ENCODE measurements at places on chromosomes 5 and 9. TPM values are rescaled to one million over a fixed set of nuclear protein-coding genes. Genes with fewer than 3 reads are reported as not detected.

DNA sequence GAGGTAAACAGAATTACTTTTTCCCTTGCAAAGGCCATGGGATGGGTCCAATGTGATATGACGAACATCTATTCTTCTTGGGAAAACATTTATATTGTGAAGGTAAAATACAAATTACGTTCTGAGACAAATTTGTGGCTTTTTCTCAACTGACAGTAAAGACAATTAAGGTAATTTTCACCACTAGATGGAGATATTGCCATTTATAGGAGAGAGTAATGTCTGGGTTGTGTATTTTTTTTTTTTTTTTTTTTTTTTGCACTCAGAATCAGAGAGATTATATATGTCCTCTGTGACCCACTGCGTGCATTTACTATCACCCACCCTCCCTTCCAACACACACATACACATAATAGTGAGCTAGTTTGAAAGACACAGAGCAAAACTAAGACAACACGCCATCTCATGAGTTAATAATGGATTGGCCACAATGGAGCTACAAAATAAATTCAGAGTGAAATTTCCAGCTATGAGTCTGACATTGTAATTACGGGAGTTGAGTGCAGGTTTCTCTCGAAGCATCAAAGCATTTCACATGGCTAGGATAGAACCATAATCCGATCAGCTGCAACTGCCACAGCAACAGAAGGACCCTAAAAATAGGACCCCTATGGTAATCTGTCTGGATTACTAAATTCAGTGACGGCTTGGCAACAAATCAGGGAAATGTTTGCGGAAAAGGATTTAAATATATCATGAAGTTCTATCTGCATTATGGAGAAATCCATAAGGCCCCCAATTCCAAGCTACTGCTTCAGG is 49.2 kb downstream of the ANXA1 start:
- DNase-seq = no peak

GRCh38 chr5:54156577-54156976 is 153.8 kb downstream of the ARL15 start:
- DNase-seq = no peak

GRCh38 chr9:98929071-98929470 is 14.6 kb upstream of the COL15A1 start:
- no peak for DNase-seq

DNA sequence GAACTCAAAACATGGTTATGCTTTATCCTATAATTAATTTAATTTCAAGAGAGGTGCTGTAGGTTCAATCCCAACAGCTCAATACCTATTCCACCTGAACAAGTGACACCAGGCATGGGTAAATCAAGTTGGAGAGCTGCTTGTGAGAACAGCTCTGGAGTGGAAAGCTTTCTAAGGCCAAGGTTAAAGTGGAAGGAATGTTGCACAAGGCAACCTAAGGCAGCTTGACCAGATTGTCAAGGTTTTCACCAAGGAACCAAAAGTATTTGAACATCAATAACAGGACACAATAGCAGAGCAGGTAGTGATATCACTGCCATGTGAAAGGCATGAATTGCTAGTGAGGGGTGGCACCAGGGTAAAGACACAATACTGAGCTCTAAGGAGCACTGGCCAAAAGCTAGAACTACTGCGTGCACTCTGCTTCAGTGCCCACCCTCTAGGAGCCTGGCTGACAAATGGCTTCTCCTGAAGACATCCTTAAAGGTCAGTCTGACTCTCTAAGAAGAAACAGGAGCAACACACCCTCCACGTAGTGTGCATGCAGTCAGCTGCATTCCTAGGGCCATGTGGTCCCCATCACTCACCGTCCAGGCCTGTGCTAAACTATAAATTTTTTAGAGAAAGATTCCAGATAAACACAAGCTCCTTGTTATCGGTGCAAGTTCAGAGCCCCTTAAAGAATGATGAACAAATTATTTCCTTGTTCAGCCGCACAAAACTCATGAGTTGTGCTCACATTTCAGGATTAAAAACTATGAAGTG is 677.7 kb upstream of the KLF4 start:
- DNase-seq = peak; percentile 53

DNA sequence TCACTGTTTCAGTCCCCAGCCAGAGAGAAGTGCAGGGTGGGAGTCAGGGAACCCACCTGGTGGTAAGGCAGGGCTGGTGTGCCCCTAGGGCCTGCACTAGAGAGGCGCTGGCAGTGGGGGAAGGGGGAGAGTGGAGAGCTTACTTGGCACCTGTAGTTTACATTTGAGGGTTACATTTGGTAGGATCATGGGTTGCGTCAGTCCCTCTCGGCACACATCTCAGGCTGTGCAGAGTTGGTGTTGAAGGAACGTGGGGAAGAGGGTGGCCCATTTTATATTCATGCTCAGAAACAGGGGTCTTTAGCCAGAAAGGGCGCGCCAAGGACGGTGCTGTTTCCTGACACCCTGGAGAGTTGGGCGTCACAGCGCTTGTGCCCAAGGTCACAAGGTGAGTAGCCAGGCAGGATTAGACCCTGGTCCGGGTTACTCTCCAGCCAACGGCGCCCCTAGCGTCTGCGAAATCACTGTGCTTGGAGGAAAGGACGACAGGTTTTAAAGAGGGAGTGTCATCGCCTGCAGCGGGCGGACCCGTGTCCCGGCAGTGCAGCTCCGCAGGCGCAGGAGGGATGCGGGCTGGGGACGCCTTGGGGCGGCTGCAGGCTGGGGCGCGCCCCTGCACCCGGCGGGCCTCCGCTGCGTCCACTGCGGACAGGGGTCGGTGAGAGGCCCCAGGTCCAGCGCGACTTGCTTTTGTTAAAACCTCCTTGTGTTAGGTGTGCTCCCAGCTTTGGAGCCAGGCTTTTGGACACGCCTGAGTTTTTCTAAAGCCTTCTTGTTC is 272.6 kb downstream of the FANCC start:
- DNase-seq = no peak

GRCh38 chr9:89420397-89421178 is 77.3 kb downstream of the SEMA4D start:
- DNase-seq = no peak

- DNase-seq = no peak
Observed at GRCh38 chr9:87226896-87227295, 270.8 kb upstream of the DAPK1 start.

GRCh38 chr5:16937503-16938161 is 1.5 kb upstream of the MYO10 start:
- no peak for DNase-seq

Gene KCNMB1
- total RNA-seq = 81.0 TPM

Gene KIF4B
- total RNA-seq = not detected

GRCh38 chr5:18311266-18311665 is 677.0 kb downstream of the TAF11L14 start:
- no peak for DNase-seq

Gene PCA3
- total RNA-seq = under 0.01 TPM

Gene GRM6
- not detected for total RNA-seq

- DNase-seq = no peak
Observed at GRCh38 chr5:446066-446882, 3.3 kb downstream of the EXOC3 start.

DNA sequence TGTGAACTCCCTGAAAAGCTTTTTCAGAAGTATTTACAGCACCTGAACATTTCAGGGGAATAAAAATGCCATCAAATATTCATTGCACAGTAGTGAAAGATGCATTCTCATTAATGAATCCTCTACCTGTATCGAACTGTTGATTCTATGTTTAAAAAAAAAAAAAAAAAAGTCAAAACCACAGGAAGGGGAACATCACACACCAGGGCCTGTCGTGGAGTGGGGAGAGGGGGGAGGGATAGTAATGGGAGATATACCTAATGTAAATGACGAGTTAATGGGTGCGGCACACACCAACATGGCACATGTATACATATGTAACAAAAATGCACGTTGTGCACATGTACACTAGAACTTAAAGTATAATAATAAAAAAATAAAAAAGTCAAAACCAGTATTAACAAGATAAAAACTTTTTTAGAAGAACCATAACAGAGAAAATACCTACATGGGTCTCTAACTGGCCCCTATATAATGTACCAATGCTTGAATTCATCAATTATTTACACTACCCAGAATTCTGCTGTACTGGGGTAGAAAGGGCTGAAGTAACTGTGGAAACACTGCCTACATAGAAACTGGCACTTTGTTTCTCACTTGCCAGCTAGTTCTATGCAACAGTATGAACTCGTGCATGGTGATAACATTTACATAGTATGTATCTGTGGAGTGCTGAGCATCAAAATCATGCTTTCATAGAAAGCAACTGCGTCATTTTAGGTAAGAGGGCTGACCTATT is 48.9 kb downstream of the GNAQ start:
- no peak for DNase-seq

Gene GPX8
- 12.5 TPM for total RNA-seq

Gene SH2D3C
- total RNA-seq = 17.3 TPM

DNA sequence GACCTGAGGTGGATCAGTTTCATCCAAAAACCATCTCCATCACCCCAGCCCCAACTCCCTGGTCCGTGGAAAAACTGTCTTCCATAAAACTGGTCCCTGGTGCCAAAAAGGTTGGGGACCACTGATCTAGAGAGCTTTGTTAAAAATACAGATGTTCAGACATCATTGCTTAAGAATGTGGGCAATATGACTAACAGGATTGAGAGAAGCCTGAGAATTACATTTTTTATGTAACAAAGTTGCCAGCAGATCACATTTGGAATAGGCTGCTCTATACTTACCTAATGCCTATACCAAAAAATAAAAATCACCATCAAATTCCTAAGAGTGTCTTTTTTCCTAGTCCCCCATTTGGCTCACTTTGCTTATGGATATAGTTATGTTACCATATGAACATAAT is 143.3 kb downstream of the RAPGEF6 start:
- no peak for DNase-seq

DNA sequence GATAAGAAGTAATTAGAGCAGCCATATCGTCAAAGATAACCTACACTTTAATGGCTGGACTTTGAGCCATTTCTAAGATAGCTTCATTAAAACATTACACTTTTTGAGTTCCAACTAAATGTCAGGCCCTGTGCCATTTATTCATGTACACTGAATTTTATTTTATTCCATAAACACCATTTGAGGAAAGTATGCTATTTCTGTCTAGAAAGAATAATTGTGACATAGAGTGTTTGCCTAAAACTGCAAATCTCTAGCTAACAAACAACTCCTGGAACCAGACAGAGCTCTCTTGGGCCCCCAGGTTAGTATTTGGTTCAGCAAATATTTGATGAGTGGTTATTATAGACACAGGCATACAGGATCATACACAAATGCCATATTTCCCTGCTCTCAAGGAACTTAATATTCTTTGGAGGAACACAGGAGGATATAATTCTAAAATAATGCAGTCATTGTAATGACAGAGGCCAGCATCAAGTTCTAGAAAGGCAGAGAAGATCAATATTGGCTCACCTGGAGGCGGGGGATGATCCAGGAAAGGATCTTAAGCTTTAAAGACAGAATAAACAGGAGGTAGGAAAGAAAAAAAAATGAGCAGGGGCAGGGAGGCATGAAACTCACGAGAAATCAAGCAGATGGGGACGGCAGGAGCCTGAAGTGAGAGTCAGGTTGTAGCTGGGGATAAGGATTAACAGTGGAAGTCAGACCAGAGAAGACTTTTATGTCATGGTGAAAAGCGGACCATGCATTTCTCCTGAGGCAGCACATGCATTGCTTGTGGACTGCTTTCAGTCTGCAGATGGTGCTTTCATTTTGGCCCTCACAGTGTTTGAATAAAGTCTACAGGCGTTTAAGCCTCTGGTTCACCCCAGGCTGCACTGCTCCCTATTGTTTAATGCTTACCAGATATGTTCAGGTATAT is 127.7 kb downstream of the GCNT1 start:
- no peak for DNase-seq

- no peak for DNase-seq
Observed at GRCh38 chr9:137670391-137671195, 51.8 kb downstream of the EHMT1 start.

- no peak for DNase-seq
Observed at GRCh38 chr9:35697486-35697885, 7.8 kb upstream of the TPM2 start.

DNA sequence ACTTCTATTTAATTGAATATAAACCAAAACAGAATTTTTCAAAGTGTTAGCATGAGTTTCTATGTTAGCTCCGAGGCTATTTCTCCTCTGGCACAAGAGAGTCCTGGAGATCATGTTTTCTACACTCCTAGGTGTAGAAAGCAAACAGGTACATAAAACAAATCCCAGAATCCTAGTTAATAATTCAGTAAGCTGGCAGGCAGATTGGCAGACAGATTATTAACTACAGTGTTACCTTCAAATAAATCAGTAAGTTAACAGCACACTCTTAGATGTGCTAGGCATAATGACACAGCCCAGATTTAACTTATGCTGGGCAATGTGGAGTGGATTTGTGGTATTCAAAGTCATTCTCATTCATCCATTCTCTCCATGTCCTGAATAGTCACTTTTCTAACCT is 282.8 kb upstream of the RPS23 start:
- no peak for DNase-seq

DNA sequence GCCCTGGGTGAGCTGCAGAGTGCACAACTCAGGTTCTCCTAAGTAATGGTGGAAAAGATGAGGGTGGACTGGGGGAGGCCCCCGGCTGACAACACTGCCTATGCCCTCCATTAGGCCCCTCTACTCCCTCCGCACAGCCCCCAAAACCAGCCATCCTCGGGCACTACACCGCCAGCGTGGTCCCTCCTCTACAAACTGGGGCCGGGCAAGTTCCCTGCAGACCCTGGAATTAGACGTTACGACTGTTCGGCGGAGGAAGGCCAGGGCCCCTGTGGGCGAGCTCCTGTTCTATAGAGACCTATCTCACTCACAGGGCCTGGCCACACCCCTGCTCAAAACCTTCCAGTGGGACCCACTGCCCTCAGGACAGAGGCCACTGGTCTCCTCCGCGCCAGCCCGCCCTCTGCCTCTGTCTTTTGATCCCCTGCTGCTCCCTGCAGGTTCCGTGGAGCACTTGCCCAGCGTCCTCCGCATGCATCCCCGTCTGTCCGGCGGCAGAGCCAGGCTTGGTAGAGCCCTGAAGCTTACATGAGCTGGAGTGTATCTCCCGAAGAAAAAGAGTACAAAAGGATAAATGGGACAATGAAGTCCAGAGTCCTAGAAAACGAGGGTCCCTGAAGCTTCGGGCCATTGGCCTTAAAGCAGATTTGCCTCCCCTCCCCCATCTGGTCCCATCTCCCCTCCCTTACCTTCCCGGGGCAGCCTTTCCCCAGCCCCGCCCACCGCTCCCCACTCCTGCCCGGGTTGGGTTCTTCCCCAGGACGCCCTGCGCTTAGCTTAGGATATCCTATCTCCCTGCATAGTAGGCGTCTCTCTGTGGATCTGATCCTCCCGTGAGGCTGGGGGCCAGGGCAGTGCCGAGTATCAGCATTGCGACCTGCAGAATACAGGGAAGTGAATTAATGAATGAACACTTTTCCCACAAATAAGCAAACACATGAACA is 71.3 kb downstream of the HRH2 start:
- DNase-seq = no peak

GRCh38 chr5:116651653-116652052 is 77.0 kb upstream of the SEMA6A start:
- DNase-seq = peak; percentile 53

Gene SLC36A3
- not detected for total RNA-seq
